Fibroblast of mammary gland (primary cell): ENCODE measurements at places on chromosomes 3 and 15.
A peak's percentile ranks its signal among the peaks of the same experiment; 100 is the strongest.

DNA sequence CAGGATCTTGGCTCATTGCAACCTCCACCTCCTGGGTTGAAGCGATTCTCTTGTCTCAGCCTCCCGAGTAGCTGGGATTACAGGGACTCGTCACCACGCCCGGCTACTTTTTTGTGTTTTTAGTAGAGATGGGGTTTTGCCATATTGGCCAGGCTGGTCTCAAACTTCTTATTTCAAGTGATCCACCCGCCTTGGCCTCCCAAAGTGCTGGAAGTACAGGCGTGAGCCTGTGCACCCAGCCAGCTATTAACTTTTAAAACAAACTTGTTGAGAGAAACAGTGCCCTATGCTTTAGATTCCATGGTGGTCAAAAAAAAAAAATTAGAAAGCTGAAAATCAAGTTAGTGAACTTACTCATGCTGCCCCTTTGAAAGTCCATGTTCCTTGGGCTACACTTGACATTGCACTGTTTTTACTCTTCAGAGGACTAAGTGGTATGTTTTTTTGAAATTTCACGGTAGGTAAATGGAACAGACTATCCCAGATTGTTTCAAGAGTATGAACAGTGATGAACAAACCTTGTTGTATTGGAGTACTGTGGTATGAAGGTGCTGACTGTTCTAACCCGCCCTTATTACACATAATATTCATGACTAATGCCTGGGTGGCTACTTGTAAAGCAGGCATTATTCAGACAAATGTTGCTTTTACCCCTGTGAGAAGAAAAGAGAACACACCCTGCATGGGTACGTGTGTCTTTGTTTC, 206.9 kb downstream of the KLHL25 start:
- peak; percentile 90 for DNase-seq

DNA sequence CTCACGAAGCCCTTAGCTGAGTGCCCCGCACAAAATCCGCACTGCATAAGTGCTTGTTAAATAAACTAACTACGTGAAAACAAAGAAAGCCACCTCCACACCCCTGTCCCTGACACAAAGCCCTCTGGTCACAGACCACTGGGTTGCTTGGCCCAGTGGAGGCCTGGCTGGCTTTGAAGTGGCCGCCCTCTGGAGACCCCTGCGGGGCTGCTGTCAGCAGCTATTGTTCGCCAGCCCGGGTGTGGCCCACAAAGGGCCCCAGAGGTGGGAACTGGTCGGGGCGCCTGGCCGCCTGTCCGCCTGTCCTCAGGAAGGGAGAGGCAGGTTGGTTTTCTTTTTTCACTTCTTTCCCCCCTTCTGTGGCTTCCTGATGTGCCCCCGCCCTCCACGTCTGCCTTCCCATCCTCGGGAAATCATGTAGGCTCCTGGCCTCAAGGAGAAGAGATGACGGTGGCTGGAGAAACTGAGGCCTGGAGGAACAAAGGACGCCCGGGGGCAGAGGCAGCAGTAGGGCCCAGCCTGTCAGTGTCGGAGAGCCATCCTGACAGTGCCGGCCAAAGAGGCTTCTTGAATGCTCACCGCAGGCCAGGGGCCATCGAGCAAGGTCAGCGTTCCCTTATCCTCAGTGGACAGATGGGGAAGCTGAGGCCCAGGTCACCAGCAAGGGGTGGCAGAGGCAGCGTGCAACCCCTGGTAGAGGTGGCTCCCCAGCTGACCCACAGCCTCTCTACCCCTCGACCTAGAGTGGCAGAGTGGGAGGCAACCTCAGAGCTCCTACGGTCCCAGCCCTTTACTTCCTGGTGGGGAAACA, 61.1 kb downstream of the SLC6A6 start:
- no peak for DNase-seq

- no peak for DNase-seq
Observed at GRCh38 chr3:165742351-165742750, 94.9 kb downstream of the BCHE start.

- no peak for DNase-seq
Observed at GRCh38 chr3:135229018-135229495, 434.0 kb downstream of the EPHB1 start.

- DNase-seq: no peak
Observed at GRCh38 chr3:129256270-129256669, 6.9 kb downstream of the COPG1 start.

GRCh38 chr3:62659660-62660059, 215.6 kb downstream of the CADPS start:
- DNase-seq: no peak

DNA sequence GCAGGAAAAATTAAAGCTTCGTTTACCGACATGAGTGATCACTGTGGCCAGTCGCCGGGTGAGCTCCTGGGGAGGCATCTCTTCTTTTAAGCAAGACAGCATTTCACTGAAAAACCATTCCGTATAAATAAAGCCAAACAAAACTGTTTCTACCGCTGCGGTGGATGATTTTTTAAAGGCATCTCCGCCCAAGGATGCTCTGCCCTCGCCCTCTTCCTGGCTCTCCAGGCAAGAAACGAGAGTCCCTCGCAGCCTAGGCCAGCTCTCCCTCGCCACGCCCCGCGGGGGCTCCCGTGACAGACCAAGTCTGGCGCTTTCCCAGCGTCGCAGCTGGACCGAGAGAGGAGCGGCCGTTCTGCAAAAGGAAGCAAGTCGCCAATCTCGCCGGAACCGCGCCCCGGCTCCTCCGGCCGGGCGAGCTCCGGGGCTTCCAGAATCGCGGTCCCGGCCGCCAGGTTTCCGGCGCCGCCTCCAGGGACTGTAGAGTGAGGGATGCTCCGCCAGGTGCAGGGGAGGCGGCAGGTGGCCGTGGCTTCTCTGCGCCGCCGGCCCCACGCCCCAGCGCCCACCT, 458 bp downstream of the MCF2L2 start:
- DNase-seq: peak; percentile 27

DNA sequence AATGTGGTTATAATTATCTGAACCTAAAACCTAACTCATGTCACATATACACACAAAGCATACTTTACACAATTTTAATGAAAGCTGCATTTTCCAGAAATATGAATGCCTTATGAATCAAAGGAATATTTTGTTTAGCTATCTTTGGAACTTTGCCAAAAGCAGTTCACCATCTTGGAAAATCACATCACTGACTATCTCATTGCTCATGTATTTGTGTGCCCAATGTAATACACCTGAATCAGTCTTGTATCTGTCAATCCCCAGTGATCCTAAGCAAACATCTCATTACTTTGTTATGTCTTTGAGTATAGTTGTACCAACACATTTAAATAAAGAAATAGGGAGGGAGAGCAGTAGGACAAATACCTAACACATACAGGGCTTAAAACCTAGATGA, 15.6 kb upstream of the CD47 start:
- DNase-seq: no peak

GRCh38 chr15:99211926-99212325, 37.5 kb downstream of the TTC23 start:
- peak; percentile 12 for DNase-seq

GRCh38 chr3:7760718-7761117, 740.9 kb upstream of the LMCD1 start:
- no peak for DNase-seq

- DNase-seq: no peak
Observed at GRCh38 chr15:99998661-99999101, 265.4 kb upstream of the LYSMD4 start.

DNA sequence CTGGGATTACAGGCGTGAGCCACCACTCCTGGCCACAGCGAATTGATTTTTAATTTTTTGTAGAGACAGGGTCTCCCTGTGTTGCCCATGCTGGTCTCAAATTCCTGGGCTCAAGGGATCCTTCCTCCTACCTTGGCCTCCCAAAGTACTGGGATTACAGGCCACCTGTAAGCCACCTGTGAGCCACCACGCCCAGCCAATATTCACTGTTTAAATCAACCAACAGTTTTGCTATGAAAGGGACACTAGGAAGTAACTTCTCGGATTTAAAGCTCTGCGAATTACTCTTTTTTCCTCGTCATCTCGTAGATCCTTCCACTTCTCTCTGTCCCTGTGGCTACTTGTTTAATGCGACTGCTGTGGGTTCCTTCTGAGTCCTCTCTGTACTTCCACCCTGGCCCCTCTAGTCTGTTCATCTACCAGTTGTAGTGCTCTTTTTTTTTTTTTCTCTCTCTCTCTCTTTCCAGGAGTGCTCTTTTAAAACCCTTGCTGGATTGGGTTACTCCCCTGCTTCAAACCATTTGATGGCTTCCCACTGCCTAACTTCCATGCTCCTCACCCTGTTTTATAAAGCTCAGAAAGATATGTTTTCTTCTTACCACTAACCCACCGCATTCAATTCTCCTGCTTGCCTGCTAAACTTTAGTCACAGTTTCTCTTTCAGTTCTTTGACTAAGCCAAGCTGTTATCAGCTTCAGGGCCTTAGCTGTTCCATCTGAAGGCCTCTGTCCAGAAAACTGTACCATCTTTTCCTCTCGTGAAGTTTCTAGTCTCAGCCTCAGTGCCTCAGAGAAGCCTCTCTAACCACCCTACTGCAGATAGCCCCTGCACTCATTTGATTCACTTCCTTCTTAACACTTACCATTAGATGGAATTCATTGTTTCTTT, 12.4 kb downstream of the RTF1 start:
- DNase-seq: no peak

DNA sequence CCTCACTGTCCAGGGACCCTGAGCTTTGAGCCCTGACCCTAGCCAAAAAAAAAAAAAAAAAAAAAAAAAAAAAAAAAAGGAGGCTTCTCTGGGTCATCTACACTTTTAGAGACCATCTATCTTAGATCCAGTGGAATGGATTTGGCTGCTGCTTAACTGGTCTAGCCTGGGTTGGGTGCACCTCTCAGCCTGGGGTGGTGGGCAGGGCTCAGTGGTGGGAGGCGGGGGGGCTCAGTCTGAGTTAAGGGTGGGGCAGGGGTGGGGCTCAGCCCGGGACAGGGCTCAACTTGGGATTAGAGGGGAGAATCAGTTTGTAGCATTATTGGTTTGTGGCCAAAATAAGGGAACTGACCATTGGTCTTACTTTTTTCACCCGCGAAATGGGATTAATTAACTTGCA, 139.2 kb downstream of the TPRA1 start:
- DNase-seq: no peak

DNA sequence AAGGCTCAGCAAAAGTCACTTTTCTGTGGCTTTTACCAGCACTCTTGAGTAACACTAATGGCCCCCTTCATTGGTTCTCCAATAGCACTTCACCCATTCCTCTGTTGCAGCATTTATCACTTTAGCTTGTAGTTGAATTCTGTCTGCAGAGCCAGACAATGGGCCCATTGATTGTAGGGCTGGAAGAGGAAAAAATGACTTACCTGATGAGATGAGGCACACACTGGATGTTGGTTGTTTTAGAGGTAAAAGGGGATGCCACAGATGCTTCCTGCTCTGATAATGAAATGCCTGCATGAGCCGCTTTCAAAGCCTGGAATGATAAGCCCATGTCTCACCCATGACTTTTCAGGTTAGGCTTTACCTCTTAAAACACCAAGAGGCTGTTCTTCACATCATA, 64.3 kb downstream of the PLAAT1 start:
- no peak for DNase-seq

GRCh38 chr3:142850395-142851023, 38.4 kb downstream of the PCOLCE2 start:
- DNase-seq: peak; percentile 98

DNA sequence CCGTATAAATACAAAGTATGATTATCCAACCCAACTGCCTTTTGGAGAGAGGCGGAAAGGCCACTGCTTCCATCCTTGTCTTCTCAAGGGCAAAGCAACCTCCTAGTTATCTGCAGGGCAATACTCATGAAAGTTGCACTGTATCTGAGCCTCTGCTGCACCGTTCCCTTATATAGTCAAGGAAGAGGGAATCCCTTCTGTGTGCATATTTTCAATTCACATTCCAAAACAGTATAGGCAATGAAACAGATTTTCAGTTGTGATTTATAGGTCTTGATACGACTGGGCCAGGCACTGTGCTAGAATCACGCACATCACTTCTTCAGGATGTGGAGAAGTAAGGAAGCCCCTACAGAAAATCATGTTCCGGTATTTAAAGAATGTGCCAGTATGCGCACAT, 455.7 kb downstream of the FOXP1 start:
- no peak for DNase-seq
